AG20443 (cell line): ENCODE measurements at places on chromosomes 1 and 21.
A peak's percentile ranks its signal among the peaks of the same experiment; 100 is the strongest.

DNA sequence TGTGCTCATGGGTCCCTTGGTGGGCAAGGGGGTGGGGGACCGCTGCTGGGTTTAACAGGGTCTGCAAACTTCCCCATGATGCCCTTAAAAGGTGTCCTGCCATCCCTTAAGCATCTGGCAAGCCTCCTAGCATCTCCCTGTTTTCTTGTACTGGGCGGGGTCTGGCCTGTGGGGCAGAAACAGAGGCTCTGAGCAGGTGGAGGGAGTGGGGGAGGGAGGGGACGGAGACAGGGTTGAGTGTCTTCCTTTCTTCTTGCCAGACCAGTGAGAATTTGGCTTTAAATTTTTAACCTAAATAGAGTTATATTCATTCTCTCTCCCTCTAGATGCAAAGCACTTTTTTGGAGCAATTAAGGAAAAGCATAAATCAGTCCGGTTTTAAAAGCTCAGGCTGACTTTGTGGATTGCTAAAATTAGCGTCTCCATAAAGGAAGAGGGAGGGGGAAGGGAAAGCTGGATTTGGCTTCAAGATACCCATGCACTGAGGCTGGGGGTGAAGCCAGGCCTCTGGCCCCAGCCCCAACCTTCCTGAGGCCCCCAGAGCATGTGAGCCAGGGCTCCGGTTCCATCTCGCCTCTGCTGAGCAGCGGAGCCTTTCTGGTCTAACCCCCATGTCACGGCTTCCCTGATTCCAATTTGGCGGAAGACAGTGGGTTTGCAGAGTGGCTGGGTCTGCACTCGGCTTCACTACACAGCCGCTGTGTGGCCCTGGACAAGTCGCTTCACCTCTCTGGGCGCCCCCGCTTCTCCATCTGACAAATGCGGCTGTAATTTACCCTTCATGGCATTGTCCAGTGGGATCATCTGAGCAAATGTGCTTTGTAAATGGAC, 25.3 kb downstream of the IGSF21 start:
- no peak for DNase-seq

GRCh38 chr1:56584910-56585528, 5.7 kb upstream of the PLPP3 start:
- DNase-seq, result peak; percentile 53

GRCh38 chr1:112063781-112064728, 74.6 kb upstream of the KCND3 start:
- no peak for DNase-seq

DNA sequence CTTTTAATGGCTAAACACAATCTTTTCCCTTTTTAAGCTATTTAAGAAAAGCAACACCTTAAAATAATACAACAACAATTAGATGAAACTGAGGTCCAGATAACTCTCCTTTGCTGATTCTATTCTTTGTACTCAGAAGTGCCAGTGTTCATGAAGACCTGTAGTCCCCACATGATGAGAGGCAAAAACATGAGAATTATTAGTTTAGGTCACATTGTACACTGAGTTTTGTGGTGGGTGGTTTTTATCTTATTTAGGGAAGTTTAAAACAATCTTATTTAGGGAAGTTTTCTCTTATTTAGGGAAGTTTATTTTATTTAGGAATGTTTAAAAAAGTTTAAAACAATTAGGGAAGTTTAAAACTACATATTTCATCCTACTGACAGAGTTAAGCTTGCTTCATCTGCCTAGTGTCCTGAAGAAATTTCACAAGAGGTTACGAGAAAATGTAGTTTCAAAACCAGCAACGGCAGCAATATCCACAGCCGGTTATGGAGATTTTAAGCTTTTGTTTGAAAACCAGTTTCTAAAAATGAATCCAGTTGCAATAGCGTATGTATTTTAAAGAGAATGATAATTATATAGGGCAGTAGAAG, 7.8 kb upstream of the OR14I1 start:
- DNase-seq, result no peak

- DNase-seq, result peak; percentile 59
These were observed 6.1 kb upstream of the MTF1 start for GRCh38 chr1:37865348-37866120.

- DNase-seq, result no peak
These were observed 27.7 kb downstream of the PCNT start for GRCh38 chr21:46351476-46352163.

- DNase-seq, result peak; percentile 70
These were observed 101.5 kb upstream of the SLFNL1 start for GRCh38 chr1:41122851-41123518.

GRCh38 chr1:9701665-9702064, 50.1 kb downstream of the PIK3CD start:
- DNase-seq, result peak; percentile 41

- no peak for DNase-seq
These were observed 296.1 kb upstream of the SGIP1 start for GRCh38 chr1:66237722-66238479.

GRCh38 chr1:179785728-179786127, 42.6 kb downstream of the FAM163A start:
- DNase-seq, result no peak

DNA sequence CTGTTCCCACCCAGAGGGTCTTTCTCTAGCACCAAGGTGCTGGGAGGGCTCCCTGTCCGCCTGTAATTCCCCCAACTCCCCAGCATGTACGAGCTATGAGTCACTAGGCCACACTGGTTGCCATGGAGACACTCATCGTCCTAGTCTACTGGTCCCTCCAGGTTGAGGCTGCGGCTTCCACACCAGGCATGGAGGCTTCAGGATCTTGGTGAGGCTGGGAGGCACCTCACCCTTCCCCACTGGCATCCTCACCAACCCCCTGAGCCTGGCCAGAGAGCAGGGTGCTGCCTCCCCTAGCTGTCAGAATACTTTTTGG, 75.6 kb upstream of the KAZN start:
- peak; percentile 88 for DNase-seq

- no peak for DNase-seq
These were observed 6.1 kb downstream of the AADACL4 start for GRCh38 chr1:12649971-12650421.

DNA sequence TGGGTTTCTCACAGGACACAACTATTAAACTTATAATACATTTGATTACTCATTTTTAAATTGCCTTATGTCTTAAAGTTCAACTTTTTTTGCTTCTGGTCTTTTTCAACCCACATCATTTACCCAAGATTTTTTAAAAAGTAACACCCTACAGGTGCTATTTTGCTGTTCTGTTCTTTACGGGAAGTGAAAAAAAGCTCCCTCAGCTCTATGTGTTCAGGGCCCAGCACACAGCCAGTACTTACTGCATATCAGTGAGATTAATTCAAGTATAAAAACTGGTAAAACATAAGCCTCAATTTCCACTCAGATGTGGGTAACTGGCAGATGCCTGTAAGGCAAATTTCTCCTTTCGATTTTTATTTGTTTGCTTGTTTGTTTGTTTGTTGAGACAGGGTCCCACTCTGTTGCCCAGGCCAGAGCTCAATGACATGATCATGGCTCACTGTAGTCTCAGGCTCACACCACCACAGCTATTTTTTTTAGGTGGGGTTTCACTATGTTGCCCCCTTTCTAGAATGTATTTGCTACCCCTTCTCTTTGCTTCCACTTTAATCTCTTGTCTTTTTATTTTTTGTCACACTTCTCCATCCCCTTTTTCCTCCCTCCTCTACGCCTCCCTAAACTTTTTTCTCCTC, 20.3 kb downstream of the RNASEL start:
- no peak for DNase-seq

DNA sequence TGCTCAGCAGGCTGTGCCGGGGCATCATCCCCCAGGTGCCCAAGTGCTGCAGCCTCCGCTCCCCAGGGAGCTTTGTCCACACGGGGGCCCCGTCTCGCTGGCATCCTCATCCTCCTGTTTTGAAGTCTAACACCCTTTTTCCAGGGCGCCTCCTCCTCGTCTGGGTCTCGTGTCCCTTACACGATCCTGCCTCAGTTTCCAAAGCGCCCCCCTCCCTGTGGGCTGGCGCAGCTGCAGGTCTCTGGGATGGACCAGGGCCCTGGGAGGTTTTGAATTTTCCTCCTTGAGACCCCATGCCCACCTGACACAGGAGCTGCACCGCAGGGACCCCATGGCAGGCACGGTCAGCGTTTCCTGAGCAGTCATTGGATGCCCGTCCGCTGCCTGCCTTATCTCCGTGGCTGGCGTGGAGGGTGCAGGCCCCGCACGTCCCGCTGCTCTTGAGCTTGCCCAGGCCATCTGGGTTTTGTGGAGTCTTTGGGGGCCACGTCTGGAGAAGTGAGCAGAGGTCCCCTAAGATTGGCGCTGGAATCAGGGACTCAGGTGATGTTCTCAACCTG, 37.4 kb upstream of the DIP2A start:
- DNase-seq, result no peak

- DNase-seq, result no peak
These were observed 7.0 kb downstream of the NTNG1 start for GRCh38 chr1:107147843-107148242.

GRCh38 chr1:183070923-183071618, 47.9 kb downstream of the LAMC1 start:
- peak; percentile 67 for DNase-seq

GRCh38 chr1:167460836-167461235, 57.5 kb downstream of the CD247 start:
- no peak for DNase-seq

DNA sequence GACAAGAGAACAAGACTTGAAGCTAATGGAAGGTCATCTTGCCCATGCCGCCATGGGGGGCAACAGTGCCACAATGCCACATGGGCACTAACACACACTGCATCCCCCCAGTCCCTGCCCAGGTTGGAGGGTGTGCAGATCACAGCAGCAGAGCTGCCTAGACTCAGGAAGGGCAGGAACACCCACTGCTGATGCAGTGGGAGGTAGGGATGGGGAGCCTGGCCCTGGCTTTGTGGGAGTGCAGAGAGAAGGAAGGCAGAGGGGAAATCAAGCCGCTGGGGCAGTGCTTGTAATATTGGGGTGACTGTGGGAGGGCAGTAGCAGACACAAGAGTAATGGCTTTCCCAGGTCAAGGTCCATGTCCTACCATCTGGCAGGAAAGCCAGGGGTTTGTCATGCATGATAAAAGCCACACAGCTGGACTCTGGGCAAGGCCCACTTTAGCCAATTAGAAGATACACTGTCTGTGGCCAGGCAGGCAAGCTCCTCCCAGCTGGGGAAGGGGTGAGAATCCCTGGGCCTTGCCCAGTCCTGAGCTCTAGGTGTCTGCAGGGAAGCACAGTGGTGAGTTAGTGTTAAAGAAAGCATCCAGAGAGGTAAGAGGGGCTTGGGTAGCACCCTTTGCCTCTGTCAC, 25.4 kb upstream of the MEF2D start:
- no peak for DNase-seq

- no peak for DNase-seq
These were observed 148.7 kb downstream of the ADGRL2 start for GRCh38 chr1:81949421-81949820.

DNA sequence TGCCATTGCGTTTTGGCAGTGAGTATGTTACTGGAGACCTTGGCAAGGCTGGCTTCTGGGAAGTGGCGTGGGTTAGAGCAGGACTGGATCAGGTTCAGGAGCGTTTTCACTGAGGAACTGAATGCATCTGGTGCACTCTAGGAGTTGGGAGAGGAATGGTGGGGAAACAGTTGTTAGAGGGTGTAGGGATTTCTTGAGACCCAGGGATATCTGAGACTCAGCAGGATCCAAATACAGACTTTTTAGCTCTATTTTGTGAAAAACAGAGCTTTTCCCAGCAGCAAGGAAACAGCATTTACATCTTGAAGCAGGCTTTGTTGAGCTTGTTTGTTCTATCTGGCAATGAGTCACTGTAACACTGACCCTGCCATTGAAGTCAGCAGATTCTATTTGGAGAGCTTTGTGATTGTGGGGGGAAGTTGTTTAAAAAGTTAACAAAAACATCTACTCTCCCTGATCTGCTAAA, 56.9 kb upstream of the NRIP1 start:
- no peak for DNase-seq

DNA sequence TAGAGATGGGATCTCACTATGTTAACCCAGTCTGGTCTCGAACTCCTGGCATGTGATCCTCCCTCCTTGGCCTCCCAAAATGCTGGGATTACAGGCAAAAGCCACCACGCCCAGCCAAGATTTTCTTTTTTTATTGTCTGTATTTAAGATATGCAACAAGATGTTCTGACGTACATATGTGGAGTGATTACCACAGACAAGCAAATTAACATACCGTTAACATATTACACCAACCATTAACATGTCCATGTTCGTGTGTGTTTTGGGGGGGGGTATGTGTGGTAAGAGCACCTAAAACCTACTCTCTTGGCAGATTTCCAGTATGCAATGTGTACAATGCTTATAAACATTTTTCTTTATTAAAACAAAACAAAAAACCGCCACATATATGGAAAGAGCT, 10.6 kb upstream of the KCNE2 start:
- no peak for DNase-seq

GRCh38 chr1:47436979-47437446, 831 bp upstream of the FOXD2 start:
- DNase-seq, result peak; percentile 43

DNA sequence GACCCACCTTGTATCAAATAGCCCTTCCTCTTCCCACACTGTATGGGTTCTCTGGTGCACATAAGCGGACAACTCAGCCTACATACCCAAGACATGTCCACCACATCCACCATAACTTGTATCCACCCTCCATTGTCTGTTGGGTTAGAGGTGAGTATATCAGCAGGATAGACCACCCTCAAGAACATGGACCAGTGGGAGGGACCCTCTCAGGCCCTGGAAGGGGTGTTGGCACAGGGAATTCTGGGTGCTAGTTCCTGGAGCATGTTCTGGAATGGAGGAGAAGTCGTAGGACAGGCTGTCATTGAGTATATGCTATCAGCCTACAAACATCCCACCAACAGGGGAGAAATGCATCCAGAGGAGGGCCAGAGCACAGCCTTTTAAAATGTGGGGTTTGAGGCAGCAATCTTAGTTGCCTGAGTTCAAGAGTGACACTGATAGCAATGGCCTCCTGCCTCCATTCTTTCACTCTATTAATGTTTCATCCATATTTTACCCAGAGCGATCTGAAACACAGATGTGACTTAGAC, 7.5 kb downstream of the CD55 start:
- no peak for DNase-seq

GRCh38 chr1:19426294-19427086, 58.8 kb downstream of the CAPZB start:
- DNase-seq, result no peak

GRCh38 chr1:107004421-107004820, 52.1 kb upstream of the PRMT6 start:
- DNase-seq, result no peak

- no peak for DNase-seq
These were observed 31.7 kb downstream of the SLC19A1 start for GRCh38 chr21:45510466-45510955.

DNA sequence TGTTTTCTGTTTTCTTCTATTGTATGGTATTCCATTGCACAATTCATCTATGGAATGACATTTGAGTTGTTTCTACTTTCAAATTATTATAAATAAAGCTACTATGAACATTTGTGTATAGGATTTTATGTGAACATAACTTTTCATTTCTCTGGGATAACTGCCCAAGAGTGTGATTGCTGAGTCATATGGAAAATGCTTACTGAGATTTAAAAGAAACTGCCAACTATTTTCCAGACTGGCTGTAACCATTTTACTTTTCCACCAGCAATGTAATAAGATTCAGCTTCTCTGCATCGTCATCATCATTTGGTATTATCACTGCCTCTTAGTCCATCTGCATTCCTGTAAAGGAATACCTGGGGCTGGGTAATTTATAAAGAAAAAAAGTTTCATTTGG, 779.6 kb upstream of the PRMT6 start:
- DNase-seq, result no peak
